ENCODE measurements at places on chromosomes 12 and 14.

DNA sequence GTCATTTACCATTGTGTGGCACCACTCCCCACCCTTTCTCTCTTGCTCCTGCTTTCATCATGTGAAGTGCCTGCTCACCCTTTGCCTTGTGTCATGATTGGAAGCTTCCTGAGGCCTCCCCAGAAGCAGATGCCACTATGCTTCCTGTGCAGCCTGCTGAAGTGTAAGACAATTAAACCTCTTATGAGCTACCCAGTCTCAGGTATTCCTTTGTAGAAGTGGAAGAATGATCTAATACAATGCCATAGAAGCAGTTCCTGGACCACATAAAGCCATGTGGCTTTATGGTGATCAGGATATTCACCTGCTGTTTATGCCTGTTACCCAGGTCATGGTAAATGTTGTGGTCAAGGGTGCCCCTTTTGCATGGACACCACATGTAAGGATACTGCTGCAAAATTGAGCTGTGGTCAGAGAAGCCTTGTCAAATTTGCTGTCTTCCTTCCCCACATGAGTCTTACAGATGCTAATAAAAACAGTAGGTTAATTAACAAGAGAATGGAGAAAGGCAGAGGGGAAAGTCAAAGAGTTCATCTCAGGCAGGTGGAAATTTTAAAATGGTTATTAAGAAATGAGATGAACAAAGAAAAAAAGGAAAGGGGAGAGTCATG lies 112.8 kb upstream of the IFNG-AS1 start:
- DNase-seq, result no peak

GRCh38 chr12:130813436-130813835 lies 25.6 kb downstream of the STX2 start:
- no peak for DNase-seq

- DNase-seq, result no peak
Observed at GRCh38 chr12:100348657-100349454, 8.0 kb upstream of the SLC17A8 start.

- no peak for DNase-seq
Observed at GRCh38 chr14:105070760-105071137, 5.5 kb upstream of the GPR132 start.

DNA sequence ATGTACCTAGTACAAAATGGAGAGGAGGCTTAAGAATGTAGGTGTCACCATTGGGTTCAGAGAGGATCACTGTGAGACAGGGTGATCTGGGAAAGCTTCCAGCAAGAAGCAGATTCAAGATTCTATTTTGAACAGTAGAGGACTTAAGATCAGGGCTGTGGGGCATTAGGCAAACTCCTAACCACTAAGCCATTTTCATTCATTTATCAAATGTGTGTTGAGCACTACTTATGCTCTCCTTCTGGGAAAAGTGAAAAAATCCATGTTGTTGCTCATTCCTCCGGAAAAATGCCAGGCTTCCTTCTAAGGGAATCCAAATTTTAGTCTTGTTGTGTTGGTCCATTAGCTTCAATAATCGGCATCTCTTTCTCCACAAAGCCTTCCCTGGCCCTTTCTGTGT lies 163.4 kb downstream of the NUAK1 start:
- no peak for DNase-seq

DNA sequence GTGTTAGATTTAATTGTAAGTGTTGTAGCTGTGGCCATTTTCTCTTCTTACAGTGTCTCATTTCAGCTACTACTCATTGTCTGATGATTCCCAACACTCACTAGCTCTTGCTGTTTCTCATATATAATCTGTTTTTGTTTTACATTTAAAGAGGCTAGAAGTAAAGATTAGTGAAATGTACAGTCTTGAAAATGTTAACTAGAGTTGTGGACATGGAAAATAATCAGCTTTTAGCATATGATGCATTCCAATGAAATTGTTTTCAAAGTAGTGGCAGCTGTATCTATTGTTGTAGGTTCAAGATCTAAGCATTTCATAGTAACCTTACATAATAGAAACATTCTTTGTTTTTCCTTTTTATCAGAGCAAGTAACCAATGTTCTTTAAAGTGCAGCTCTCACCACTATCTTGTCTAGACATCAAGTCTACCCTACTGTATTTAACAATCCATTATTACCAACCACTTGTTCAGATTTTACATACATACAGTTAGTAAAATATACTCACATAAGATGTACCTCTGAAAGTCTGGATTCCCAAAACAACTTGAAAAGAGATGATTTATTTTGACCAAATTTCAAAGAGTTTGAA lies 76.9 kb downstream of the PPHLN1 start:
- DNase-seq, result no peak

DNA sequence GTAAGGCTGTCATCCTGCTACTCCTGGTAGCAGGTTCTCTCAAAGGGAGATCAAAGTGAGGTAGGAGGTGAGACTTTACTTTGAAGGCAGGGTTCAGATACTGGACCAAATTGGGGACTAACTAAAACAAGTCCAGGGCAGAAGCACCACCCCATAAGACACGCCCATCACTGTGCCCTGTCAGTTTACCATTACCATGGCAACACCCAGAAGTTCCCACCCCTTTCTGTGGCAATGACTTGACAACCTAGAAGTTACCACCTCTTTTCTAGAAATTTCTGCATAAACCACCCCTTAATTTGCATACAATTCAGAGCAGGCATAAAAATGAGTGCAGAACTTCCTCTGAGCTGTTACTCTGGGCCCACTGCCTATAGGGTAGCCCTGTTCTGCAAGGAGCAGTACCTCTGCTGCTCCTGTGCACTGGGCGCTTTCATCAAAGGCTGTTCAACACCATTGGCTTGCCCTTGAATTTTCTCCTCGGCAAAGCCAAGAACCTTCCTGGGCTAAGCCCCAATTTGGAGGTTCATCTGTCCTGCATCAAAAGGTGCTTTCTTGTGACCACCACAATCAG lies 64.8 kb upstream of the MAX start:
- DNase-seq, result no peak

DNA sequence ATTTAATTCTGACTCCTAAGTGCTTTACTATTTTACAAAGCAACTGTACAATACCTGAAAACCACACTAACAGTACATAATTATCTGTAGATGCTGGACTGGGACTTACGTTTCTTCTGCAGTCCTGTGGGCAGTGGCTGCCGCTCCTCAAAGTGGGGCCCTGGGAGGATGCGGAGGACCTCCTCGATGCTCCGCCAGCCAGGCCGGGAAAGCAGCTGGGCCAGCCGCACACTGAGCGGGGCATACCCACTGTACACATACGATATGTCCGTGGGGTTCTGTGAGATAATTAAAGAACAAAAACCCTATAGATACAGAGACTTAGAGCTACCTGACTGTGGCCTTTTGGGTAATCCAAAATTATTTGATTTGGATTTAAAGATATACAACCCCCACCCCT lies 6.8 kb upstream of the DIABLO start:
- DNase-seq, result no peak

- DNase-seq, result no peak
Observed at GRCh38 chr12:47035484-47035883, 43.9 kb upstream of the PCED1B start.

- peak; percentile 71 for DNase-seq
Observed at GRCh38 chr12:62934799-62935674, at the start of gene PPM1H. PPM1H (minus strand) TSS chr12:62935150; CDS start chr12:62934736, 414 bp downstream.

DNA sequence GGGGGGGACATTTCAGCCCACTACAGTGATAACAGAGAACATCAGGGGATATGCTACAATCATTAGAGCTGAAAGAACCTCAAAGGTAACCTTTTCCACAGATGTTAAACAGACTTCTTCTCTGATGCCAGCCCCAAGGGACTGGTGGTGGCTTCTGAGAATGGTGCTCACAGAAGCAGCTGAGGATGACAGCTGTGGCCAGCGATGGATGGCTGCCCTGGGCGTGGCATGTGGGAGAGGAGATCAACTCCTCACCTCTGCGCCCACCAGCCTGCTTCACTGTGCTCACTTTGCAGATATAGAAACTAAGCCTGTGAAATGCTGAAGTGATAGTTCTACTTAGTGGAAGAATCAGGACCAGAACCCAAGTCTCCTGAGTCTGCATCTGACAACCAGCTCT lies 33.0 kb downstream of the FOXN3 start:
- no peak for DNase-seq

DNA sequence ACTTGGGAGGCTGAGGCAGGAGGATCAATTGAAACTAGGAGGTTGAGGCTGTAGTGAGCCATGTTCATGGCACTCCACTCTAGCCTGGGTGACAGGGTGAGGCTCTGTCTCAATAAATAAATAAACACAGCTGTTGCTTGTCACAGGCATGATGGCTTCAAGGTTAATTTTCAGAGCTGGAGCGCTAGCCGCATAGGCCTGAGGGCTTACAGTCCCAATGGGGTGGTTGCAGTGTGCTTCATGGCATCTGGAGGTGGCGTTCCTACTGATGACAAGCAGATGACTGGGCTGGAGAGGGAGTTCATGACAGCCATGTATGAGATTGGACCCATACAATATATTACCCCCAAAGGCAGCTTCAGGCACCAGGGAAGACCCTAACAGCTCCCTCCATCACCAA lies 1.6 kb upstream of the FMNL3 start:
- no peak for DNase-seq

DNA sequence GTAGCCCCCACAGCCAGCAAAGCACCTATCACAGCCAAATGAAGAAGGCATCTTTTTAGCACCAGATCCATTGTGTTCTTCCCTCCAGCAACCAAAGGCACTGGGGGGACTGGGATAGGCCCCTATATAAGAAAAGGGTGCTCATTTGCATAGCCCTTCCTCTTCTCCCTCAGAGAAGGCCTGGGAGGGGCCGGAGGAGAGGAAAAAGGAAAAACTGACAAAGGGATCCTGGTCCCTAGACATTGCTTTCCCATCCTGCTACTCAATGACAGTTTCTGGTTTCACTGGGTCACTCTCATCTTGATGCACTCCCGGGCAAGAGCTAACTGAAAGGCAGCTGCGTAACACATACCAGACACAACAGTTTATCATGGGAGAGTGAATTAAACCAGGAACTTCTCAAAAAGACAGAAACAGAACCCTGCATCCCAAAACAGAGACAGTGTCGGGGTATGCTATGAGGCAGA lies at the start of gene PMEL:
Gene PMEL, minus strand, starts transcription at position 102 of the 467 bp plus-strand sequence. Its CDS starts 31 bp downstream, at position 71.
- DNase-seq, result no peak

- DNase-seq, result no peak
Observed at GRCh38 chr12:51131745-51132521, 41.0 kb downstream of the TFCP2 start.

GRCh38 chr14:81315341-81315740 lies 84.8 kb downstream of the STON2 start:
- no peak for DNase-seq

DNA sequence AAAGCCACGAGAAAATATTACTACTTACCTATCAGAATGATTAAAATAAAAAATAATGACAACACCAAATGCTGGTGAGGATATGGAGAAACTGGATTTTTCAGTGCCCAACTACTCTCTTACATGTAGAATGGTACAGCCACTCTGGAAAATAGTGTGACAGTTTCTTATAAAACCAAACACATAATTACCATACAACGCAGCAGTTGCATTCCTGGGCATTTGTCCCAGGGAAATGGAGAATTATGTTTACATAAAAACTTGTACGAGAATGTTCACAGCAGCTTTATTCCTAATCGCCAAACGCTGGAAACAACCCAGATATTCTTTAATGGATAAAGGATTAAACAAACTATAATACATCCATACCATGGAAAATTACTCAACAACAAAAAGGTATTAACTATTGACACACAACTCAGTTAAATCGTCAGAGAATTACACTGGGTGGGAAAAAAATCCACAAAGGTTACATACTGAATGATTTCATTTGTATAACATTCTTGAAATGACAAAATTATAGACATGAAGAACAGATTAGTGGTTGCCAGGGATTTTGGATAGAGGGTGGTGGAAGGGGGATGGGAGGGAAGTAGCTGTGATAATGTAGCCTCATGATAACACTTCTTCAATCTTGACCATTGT lies 35.4 kb downstream of the TAOK3 start:
- DNase-seq, result no peak

GRCh38 chr12:117049295-117049694 lies 49.9 kb downstream of the TESC start:
- DNase-seq, result no peak

DNA sequence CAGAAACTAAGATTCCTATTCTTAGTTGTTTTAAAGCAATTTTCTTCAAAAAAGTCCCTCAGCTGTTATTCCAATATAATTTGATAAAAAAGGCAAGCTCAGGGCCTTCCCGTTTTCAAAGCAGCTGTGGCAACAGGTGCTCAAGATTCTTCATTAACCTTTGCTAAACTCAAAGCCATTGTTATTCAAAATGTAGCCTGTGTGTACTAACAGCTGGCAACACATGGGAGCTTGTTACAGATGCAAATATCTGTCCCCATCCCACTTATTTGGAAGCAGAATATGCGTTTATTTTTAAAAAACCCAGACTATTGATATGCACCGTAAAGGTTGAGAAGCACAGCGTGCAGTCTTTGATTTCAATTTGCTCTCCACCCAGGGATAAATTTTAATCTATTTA lies 210.4 kb upstream of the SYT10 start:
- DNase-seq, result no peak

- no peak for DNase-seq
Observed at GRCh38 chr12:45326358-45326975, 110.6 kb downstream of the ANO6 start.

- no peak for DNase-seq
Observed at GRCh38 chr14:95192311-95192710, 35.0 kb upstream of the DICER1 start.

GRCh38 chr12:66055837-66056319 lies 74.7 kb downstream of the LLPH start:
- no peak for DNase-seq

DNA sequence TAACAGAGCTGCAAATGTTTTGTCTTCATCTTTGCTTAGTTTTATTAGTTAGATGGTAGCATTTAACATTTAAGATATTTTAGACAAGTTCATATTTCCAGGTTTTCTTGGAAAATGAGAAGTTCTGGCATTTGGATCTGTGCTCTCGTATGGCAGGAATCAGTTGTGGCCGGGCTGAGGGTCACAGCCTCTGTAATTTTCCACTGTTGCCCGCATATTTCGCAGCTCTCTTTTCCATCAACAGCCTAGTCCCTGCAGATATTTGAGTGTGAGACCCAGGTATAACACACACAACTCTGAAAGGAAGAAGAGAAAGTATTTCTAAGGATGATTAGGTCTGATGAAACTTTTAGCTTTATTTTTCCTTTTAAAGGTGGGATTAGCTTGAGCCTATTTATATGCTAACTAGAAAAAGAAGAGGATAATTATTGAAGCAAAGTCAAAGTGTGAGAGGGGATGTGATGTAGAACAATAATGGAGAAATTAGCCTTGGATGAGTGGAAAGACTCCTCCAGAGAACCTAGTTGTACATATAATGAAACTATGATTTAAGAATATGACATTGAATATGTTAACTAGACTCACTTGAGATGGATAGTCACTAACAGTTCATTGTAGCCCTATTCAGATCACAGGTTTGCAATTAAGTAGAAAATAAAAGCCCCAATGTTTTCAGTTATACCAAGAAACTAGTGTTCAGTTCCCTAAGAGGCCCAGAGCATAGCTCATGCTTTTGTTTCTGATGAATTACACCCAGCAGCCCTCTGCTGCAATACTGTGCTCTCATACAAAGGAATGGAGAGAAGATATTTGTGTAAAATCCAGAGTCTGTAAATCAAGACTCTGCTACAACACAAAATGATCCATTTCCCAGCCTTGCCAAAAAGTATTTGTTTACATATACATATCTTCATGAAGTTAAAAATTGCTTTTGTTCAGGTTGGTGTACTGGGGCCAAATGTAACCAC lies 158.4 kb downstream of the C12orf50 start:
- DNase-seq, result no peak

- DNase-seq, result no peak
Observed at GRCh38 chr12:12541782-12542181, 20.9 kb downstream of the DUSP16 start.

Data from thymus (tissue), 14 donors.